Upper lobe of left lung (tissue), 6 donors: ENCODE measurements at places on chromosomes 6 and 20.

DNA sequence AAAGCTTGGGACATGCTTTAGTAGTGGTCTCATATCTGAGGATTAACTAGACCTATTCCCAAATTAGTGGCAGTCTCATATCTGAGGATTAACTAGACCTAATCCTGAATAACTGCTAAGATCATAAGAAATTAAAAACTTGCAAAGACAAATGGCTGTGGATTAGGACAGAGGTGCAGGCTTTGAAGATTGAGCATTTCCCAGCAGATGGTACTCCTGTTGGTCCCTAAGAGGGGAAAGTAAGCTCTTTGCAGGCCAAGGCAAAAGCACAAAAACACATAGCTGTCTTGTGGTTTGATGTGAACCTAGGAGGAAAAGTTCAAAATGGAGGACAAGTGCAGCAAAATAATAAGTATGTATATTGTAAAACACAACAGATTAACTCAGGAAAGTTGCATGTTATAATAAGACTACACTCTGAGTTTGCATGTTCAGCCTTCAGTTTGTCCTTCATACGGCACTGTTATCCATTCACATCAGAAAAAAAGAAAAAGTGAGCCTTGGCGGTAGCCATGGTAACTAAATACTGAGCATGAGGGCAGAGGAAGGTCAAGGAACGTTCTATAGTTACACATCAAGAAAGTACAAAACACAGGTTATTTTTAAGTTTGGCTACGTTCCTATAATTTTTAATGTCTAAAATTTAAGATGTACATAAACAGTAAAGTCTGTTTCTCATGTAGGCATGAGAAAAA lies 62.8 kb downstream of the FILIP1 start:
- no peaks in the 10 kb centered on the region for H3K36me3 ChIP-seq
- DNase-seq: no peak
- no peaks in the 10 kb centered on the region for H3K27me3 ChIP-seq
- peaks cover 8% of the 10 kb centered on the region for H3K4me1 ChIP-seq
- no peak overlapping the region for H3K27ac ChIP-seq

- H3K4me1 ChIP-seq: peaks cover 2% of the 10 kb centered on the region
- no peak overlapping the region for H3K4me3 ChIP-seq
- no peak overlapping the region for H3K27ac ChIP-seq
- H3K36me3 ChIP-seq: peaks cover 2% of the 10 kb centered on the region
Observed at GRCh38 chr6:117559299-117559698, 43.0 kb downstream of the GOPC start.

DNA sequence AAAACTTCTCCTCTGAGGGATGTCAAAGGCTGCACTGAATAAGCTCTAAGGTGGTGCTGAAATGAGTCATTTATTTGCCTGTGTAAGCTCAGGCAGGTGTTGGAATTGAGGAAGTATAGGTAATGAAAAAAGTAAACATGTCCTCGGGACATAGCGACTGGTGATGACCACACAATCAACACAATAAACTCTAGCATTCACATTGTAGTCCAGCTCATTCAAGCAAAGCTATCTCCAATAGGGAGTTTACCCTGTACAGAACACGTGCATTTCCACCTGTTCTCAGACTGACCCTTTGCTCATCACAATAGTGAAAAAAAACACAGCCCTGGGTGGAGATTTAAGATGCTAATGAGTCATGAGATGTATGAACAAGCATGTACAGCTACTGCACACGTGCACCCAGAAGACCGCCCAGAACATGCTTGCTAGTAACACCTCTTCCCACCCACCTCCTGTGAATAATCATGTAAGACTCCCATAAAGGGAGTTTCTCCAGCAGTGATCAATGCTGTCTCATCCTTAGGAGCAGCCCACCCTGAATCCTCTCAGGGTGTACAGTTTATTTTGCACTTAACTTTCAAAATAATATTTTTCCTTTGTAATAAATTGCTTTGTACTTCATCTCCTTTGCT lies 33.0 kb upstream of the POU5F1 start:
- no peaks in the 10 kb centered on the region for H3K36me3 ChIP-seq
- no peak for DNase-seq
- peak overlapping the region; percentile 89 for H3K27ac ChIP-seq
- H3K27me3 ChIP-seq: no peaks in the 10 kb centered on the region

DNA sequence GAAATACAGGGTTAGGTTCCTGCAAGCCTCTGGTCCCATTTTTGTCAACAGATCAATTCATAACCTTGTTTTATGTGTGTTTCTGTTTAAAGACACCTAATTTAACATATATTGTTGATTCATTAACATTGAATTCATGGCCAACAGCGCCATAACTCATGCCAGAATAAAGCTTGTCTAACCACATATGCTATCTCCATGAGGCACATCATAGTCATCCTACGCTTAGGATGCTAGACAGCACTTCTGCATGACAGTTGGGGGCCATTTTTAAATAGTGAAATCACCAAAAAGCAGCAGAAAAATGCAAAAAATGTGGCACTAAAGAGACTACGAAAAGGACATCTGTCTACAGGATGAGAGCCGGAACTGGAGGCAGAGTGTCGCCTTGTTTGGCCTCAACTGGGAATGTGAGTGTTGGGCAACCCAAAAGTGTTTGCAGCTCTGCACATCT lies 37.9 kb downstream of the TRAM2 start:
- H3K27me3 ChIP-seq: no peaks in the 10 kb centered on the region
- H3K27ac ChIP-seq: no peak overlapping the region
- no peak overlapping the region for H3K4me3 ChIP-seq
- no peaks in the 10 kb centered on the region for H3K36me3 ChIP-seq
- peaks cover 21% of the 10 kb centered on the region for H3K4me1 ChIP-seq
- no peak for DNase-seq

DNA sequence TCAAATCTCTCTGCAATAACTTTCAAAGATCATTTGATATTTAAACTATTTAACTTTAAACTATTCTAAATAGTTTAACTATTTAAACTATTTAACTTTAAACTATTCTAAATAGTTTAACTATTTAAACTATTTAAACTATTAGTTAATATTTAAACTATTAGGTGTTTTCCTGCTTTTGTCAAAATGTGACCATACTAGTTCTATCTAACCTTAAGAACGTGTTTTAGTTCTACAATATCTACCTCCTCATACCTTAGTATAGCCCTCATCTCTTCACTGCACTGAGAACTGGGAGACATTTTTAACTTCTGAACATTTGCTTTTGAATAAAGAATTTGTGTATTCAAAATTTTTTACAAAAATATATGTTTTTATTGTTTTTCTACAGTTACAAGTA lies 429.1 kb downstream of the ADGRB3 start:
- no peaks in the 10 kb centered on the region for H3K27me3 ChIP-seq
- H3K4me3 ChIP-seq: no peak overlapping the region
- DNase-seq: no peak
- H3K27ac ChIP-seq: no peak overlapping the region
- H3K4me1 ChIP-seq: no peaks in the 10 kb centered on the region

DNA sequence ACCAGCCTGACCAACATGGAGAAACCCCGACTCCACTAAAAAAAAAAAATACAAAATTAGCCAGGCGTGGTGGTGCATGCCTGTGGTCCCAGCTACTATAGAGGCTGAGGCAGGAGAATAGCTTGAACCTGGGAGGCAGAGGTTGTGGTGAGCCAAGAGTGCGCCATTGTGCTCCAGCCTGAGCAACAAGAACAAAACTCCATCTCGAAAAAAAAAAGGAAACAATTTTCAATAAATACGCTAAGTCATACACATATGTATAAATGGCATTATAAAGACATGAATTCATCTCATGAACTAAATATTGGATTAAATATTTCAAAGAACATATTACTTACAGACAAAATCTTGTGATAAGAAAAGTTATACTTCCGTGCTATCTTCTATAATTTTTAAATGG lies 2.9 kb downstream of the ARHGAP18 start:
- H3K27me3 ChIP-seq: no peaks in the 10 kb centered on the region
- no peak overlapping the region for H3K4me3 ChIP-seq
- no peaks in the 10 kb centered on the region for H3K36me3 ChIP-seq
- H3K4me1 ChIP-seq: peaks cover 26% of the 10 kb centered on the region
- no peak for DNase-seq

- H3K4me1 ChIP-seq: peaks cover 27% of the 10 kb centered on the region
- no peak overlapping the region for H3K27ac ChIP-seq
- peak; percentile 56 for DNase-seq
- H3K4me3 ChIP-seq: no peak overlapping the region
Observed at GRCh38 chr6:157761926-157762325, 61.1 kb upstream of the SNX9 start.

- no peak overlapping the region for H3K27ac ChIP-seq
- no peaks in the 10 kb centered on the region for H3K4me1 ChIP-seq
- no peak for DNase-seq
Observed at GRCh38 chr6:130903007-130903406, 75.8 kb downstream of the SMLR1 start.

DNA sequence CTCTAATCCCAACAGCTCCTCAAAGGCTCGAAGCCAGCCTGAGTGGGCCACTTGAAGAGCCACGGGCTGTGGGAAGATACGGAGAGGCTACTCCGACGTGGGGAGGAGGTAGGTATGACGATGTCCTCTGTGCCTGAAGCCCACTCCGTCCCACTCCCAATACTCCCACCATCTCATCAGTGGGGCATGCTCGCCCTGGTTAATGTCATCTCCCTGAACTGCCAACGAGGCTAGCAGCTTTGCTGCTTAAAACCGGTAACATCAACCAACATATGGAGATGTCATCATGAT lies 11.1 kb downstream of the NRN1 start:
- H3K4me3 ChIP-seq: peak overlapping the region; percentile 62
- H3K36me3 ChIP-seq: no peaks in the 10 kb centered on the region
- no peak for DNase-seq
- H3K27ac ChIP-seq: peak overlapping the region; percentile 61
- peaks cover 46% of the 10 kb centered on the region for H3K4me1 ChIP-seq
